ENCODE measurements at places on chromosomes 4 and X. TPM values are rescaled to one million over a fixed set of nuclear protein-coding genes. Genes with fewer than 3 reads are reported as not detected.
A peak's percentile ranks its signal among the peaks of the same experiment; 100 is the strongest.

DNA sequence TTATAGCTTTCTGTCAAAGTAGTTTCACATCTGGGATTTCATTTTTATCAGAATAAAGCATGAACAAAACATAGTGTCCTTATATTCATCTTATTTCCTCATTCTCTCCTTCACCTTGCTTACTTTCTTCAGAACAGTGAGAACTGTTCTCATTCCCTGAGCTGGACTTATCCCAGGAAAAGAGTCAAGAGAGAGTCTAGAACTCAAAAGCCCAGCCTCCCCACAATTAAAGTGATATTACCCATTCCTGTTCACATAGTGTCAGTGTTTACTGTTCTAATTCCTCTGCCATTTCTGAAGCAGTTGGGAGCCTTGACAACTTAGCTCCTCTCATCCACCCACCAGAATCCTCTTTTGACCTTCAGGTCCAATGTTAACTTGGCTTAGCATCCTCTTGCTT lies 42.9 kb downstream of the RASSF6 start:
- no peak overlapping the region for H3K27ac ChIP-seq
- H3K4me3 ChIP-seq, result no peak overlapping the region
- no peaks in the 10 kb centered on the region for H3K27me3 ChIP-seq
- no peaks in the 10 kb centered on the region for H3K4me1 ChIP-seq
- H3K36me3 ChIP-seq, result no peaks in the 10 kb centered on the region
- no peak for DNase-seq

GRCh38 chrX:95585321-95585720 lies 1099.3 kb upstream of the DIAPH2 start:
- DNase-seq, result no peak
- H3K27me3 ChIP-seq, result no peaks in the 10 kb centered on the region
- H3K36me3 ChIP-seq, result no peaks in the 10 kb centered on the region
- no peak overlapping the region for H3K27ac ChIP-seq
- no peak overlapping the region for H3K4me3 ChIP-seq

- peak; percentile 64 for DNase-seq
- H3K4me3 ChIP-seq, result peak overlapping the region; percentile 63
- peaks cover 50% of the 10 kb centered on the region for H3K27me3 ChIP-seq
- no peaks in the 10 kb centered on the region for H3K36me3 ChIP-seq
- H3K27ac ChIP-seq, result no peak overlapping the region
- H3K4me1 ChIP-seq, result peaks cover 6% of the 10 kb centered on the region
Measured at GRCh38 chr4:109303140-109303496, 660 bp upstream of the COL25A1 start.

NPY1R gene
- total RNA-seq, result under 0.01 TPM

GRCh38 chr4:1084796-1085403 lies 28.5 kb downstream of the RNF212 start:
- H3K36me3 ChIP-seq, result no peaks in the 10 kb centered on the region
- DNase-seq, result no peak
- peaks cover 8% of the 10 kb centered on the region for H3K27me3 ChIP-seq
- peaks cover 18% of the 10 kb centered on the region for H3K4me1 ChIP-seq
- H3K27ac ChIP-seq, result no peak overlapping the region
- no peak overlapping the region for H3K4me3 ChIP-seq

- H3K4me1 ChIP-seq, result no peaks in the 10 kb centered on the region
- H3K36me3 ChIP-seq, result no peaks in the 10 kb centered on the region
- no peak overlapping the region for H3K27ac ChIP-seq
- H3K27me3 ChIP-seq, result peaks cover 3% of the 10 kb centered on the region
- DNase-seq, result no peak
Measured at GRCh38 chrX:108420481-108420880, 17.7 kb downstream of the COL4A6 start.

All from osteoblast (primary cell).